ENCODE measurements at places on chromosomes 12 and 14.
A peak's percentile ranks its signal among the peaks of the same experiment; 100 is the strongest.

- DNase-seq = no peak
Measured at GRCh38 chr14:31828946-31829868, 247.9 kb upstream of the ARHGAP5 start.

- no peak for DNase-seq
Measured at GRCh38 chr12:5912437-5913334, 32.4 kb downstream of the ANO2 start.

- DNase-seq = no peak
Measured at GRCh38 chr12:57521525-57522010, 1.1 kb upstream of the MBD6 start.

- DNase-seq = no peak
Measured at GRCh38 chr12:117272690-117273089, 82.4 kb upstream of the FBXO21 start.

DNA sequence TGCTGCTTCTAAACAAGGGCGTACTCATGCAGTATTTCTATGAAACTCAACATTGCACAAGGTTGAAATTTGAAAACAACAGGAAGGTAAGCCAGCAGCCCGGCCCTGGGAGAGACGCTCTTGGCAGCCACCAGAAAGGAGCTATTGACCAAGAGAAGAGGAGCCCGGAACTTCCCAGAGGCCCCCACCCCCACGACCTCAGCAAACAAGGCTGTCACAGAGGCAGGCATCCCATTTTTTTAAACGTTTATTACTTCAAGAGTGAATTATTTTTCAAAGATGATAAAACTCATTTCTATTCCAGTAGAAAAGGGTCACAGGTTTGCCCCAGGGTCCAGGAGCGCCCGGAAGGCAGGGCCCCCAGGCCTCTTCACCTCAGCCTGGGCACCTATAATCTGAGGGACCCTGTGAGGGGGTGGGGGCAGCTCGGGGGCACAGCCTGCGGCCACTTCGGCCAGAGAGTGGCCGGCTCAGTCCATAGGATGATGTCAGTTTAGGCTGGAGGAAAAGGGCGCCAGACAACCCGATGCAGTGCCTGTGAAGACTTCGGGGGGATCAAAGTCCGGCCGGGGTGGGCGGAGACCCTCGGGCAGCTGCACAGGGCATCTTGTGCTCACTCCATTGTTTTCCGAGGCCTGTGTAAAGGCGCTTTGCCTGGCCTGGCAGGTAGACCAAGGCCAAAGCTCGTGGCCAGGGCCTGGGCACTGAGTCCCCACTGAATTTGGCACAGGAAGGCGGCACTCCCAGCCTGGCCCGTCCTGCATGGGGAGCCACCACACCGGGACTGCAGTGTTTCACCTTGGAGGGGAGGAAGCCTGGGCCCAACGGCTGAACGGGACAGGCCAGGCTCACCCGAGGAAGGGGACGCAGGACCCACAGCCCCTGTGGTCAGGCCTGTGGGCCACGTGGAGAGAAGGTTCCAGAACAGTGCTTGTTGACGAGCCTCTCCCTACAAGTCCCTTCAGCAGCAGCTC lies 86.0 kb downstream of the SCARB1 start:
- no peak for DNase-seq

DNA sequence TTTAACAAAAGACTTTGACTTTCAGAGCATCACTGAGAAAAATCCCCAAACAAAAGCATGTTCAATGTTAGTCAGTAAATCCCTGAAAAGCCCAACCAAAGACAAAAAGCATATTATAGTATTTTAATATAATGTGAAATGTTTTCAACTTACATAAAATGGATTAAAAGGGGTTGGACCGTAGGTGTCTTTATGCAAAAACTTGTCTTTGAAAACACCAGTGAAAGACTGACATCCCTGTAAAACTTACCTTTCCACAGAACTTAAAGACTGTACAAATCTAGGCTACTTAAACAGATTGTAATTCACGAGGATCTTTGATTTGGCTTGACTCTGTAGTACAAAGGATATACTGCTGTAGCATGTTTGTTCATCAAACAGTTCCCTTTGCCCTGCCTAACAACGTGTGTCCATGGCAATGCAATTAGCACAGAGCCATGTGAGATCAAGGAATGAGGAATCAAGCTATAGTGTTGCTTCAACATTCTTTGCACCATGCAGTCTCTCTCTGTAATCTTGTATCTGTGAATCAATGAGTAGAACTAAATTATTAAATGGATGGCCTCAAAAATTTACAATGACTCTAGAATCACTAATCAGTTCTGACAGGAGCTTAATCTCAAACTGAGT lies 138.5 kb upstream of the SYT1 start:
- no peak for DNase-seq

DNA sequence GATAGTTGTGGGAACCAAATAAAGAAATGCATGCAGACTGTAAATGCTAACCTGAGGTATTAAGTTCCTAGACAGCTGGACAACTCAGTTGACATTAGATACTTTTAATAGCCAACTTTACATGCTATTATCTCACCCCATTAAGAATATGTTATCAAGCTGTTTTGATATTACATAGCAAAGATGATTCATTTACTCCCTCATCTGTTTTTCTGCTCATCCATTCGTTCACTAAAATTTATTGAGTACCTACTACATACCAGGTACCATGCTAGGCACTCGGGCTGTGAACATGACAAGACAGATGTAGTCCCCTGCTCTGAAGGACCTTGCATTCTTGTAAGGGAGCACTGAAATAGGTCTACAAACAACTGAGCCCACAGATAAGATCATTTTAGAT lies 192.4 kb downstream of the DACT1 start:
- DNase-seq = no peak

DNA sequence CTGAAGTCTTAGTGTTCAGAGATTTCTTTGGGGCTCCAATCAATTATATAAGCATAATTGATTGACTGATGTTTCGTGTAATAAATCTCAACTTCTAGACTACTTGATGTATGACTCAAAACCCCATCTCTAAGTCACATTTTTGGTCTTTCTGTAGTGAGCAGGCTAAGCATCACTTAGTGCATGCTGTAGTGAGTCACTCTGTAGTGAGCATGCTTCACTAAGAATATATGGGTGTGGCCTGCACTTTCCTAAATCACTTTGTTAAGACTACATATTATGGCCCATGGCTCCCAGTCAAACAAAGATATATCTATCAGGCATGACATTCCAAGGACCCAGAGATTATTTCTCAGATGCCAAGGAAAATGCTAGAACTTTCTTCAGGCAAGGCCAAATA lies 909.4 kb upstream of the LRFN5 start:
- no peak for DNase-seq

GRCh38 chr12:47449797-47450196 lies 256.0 kb downstream of the RPAP3 start:
- DNase-seq = no peak

DNA sequence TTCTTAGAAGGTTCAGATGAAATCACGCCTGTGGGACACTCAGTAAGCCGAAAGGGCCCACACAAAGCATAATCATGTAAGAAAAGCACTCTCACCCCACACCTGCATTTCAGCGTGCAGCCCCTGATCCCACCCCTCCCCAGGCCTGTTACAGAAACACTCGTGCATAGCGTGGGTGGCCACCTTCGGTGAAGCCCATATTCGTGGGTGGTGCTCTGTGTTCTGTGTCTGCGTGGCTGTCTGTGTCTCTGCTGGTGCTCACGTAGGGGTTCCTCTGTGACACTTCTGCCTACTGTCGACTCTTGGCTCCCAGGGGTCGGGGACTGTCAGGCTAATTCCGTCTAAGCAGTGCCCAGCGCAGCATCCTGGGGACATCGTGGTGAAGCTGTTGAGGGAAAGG lies 74.0 kb downstream of the B4GALNT3 start:
- no peak for DNase-seq

DNA sequence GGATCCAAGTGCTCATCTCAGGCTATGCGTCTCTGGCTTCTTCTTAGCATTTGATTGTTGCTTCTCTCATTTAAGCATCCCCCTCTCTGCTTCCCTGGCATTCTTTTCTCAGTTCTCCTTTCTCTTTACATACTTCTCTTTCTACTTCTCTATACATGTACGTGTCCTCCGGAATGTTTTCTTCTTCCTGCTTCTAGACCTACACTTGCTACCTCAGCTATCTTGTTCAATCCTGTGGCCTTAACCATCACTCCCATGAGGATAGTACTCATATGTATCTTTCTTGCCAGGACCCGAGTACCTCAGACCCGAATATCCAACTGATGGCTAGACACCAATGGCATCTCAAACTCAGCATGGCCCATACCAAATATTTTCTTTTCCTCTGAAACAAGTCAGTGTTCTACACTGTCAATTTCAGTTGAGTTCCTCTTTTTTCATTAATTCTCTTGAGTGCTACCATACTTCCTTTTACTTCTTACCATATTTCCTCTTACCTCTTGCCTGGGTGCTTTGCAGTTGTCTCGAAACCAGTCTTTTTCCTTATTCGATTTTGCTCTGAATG lies 115.1 kb upstream of the SLC38A2 start:
- DNase-seq = no peak

DNA sequence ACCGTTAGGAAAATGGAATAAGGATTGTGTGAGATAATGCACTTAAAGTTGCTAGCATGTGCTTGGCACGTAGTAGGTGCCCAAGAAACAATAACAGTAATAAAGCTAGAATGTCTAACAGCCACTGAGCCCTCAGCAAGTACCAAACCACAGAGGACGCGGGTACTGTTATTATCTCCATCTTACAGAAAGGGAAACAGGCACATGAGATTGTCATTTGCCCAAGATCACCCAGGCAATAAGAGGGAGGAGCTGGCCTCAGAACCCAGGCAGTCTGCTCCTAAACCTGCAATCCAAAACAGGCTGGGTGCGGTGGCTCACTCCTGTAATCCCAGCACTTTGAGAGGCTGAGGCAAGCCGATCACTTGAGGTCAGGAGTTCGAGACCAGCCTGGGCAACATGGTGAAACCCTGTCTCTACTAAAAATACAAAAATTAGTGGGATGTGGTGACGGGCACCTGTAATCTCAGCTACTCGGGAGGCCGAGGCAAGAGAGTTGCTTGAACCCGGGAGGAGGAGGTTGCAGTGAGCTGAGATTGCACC lies 5.1 kb upstream of the SDS start:
- no peak for DNase-seq

DNA sequence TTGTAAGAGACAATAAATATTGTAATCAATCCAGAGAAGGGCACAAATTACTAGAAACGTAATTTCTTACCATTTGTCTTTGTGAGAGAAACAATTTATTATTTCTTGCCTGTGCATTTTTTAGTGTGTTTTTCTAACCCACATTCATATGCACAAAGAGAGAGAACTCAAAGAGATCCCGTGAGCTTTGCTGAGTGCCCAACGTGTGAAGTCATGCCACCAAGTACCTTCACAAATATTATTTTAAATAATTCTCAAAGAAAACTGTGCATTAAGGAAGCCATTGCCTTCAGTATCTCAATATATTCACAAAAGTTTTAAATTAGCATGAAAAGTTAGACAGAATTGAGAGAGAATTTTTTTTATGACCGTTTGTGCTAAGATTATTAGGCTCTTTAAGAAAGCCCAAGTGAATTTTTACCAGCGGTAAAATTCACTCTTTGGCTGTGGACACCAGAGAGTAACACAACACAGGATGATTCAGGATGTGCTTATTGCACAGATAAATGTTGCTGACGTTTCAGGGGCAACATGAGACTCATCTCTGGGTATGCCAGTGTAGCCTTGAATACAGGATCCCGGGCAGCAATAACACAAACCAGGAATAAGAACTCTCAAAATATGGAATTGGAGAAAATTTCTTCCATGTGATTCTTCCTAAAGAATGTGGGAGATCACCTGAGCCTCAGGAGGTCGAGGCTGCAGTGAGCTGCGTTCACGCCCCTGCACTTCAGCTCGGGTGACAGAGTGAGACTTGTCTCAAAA lies 2.9 kb downstream of the ARHGDIB start:
- no peak for DNase-seq

- no peak for DNase-seq
Measured at GRCh38 chr12:2543801-2544200, 251.0 kb upstream of the FKBP4 start.

GRCh38 chr12:131830335-131830913 lies 2.2 kb downstream of the MMP17 start:
- DNase-seq = no peak

DNA sequence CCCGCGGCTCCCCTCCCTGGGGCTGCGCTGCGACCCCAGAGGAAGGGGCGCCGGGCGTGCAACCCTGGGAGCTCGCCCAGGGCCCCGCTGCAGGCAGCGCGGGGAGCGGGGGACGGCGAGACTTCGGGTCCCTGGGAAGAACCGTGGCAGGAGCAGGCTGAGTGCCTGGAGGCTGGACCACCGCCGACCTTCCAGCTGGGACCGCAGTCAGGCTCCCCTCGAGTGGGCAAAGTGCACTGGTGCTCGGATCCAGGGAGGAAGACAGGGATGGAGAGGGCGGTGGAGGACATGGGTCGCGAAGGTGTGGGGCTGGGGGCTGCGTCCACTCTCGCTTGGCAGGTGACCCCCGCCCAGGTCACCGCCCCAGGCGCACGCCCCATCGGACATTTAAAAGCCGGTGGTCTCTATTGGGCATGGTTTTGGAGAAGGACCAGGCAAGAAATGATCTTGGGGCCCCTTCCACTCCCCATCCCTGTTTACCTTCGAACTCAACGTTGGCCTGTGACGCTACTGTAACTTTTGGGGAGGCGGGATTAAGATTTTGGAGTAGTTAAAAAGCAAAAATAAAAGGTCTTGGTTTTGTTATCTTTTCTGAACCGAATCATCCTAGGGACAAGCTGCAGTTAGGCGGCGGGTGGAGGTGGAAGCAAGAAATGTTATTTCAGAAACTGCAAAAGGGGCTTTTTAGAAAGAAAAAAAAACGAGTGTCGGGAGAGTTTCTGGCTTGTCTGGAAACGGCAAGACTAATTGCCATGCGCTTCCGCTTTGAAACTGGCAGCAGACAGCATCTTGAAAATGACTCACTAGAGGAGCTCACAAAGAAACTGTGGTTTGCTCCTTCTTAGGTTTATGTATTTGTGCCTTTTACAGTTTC lies 1.0 kb downstream of the ELK3 start:
- peak; percentile 65 for DNase-seq

DNA sequence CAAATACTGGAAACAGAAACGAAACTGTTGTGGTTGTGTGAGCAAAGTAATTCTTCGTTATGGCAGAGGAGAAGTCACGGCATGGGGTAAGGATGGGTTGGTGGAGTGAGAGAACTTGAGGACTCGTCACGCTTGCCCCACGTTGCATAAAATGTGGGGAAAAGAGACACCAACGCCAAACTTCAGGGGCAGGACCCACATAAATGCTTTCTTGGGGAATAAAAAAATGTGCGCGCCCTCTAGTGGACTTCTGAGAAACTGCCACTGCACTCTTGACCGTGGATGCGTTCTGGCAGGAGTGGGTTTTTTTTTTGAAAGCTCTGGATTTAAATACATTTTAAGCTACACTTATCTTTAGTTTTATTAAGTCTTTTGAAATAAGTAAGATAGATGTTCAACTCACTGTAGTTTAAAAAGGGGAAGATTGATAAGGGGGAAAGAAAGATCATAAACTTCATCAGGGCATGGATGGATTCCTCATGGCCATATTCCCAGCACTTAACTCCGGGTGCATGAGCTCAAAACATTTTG lies 4.1 kb upstream of the IGF1 start:
- peak; percentile 22 for DNase-seq
